ENCODE measurements at places on chromosomes 1 and 21.

GRCh38 chr21:25133939-25134338 lies 473.3 kb downstream of the MRPL39 start:
- DNase-seq, result no peak

GRCh38 chr1:234745276-234745675 lies 135.3 kb upstream of the IRF2BP2 start:
- no peak for DNase-seq

DNA sequence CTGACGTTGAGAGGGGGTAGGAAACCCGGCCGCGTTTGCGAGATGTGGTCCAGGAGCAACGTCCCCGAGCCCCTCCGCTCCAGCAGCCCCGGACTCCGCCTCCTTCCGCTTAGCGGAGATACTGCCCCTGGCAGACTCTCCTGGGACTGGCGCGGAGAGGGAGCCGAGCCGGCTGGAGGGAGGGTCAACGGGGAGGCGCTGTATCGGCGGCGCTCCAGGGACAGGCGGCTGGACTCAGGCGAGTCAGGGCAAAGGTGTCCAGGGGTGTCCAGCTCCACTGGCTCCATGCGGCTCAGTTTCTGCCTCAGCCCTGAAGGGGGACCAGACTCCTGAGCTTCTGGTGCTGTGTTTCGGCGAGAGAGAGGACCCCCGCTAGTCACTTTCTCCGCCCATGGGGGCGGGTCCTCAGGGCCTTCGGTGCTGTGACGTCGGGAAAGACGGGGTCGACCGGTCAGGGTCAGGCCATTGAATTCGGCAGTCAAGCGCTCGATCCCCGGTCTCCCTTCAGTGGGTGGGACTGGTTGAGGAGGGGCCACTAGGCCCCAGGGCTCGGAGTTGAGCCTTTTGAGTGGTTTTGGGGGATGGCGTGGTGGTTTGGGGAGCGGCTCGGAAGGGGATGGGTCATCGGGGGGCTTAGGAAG lies 2.8 kb upstream of the LIX1L start:
- peak; percentile 96 for DNase-seq

DNA sequence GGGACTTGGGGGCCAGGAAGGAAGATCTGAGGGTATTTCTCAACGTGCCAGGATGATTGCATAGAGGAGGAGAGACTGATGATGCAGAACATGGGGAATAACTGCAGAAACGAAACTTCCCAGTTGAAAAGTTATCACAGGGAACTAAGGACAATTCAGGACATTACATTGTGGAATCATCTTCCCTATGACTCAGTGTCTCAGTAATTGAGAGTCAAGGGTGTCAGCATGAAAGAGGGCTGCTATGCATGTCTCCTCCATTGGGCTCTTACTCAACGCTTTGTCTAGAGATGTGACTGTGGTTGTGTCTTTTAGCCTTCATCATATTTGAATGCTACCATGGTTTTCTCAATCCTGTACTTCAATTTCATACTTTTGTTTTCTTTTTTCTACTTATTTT lies 48.9 kb upstream of the PTGFR start:
- DNase-seq, result no peak

DNA sequence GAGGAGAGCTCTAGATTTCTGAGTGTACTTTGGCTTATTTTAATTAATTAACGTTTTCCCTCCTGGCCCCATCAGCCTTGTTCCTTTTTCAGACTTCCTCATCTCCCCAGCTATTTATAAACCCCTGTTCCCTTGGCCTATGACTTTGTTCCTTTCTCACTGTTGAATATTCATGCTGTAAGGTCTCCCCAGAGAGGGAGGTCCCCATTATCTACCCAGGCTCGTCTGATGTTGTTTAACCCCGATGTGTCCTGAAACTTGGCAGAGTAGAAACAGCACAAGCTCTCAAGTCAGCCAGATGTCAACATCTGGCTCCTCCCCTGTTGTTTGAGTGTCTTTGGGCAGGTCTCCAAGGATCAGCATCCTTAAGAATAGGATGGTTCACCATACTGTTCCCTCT lies 153.6 kb downstream of the HIVEP3 start:
- no peak for DNase-seq

- no peak for DNase-seq
Measured at GRCh38 chr1:240405751-240406150, 206.2 kb downstream of the GREM2 start.

GRCh38 chr1:245684571-245684970 lies 529.8 kb downstream of the KIF26B start:
- DNase-seq, result no peak

- peak; percentile 24 for DNase-seq
Measured at GRCh38 chr1:160779626-160780397, 16.2 kb upstream of the LY9 start.

- peak; percentile 72 for DNase-seq
Measured at GRCh38 chr1:159922511-159923202, 2.6 kb downstream of the TAGLN2 start.

GRCh38 chr1:44380666-44381177 lies 24.3 kb upstream of the RNF220 start:
- no peak for DNase-seq

- no peak for DNase-seq
Measured at GRCh38 chr21:32340863-32341848, 42.5 kb downstream of the MRAP start.

DNA sequence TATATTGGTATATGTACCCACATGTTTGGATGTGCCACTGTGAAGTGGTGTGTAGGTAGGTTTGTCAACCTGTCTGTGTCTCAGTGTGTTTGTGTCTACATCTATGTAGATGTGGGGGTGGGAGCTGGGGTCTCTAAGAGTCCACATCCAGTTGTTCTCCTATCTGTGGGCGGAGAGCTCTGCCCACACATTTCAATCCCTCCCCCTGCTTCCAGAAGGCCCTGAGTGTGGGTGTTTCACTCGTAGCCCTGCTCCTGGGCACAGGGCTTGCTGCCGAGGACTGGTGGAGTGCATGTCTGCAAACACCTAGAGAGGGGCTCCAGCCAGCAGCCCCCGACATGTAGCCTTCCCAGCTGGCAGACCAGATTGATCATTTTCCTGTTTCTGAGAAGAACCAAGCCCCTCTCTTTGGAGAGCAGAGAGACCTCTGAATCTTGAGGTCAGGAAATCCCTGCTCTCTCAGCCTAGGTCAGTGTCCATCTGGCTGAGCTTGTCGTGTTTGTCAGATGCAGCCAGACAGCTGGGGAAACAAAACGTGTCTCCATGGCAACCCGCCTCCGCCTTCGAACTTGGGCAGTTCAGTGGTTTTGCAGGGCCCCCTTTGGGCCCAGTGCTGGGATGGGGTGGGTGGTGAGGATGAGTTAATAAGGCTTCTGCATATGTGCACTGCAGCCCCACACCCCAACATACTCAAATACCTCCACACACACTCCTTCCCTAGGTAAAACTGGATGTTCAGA lies 31.2 kb upstream of the SYNC start:
- DNase-seq, result peak; percentile 82

DNA sequence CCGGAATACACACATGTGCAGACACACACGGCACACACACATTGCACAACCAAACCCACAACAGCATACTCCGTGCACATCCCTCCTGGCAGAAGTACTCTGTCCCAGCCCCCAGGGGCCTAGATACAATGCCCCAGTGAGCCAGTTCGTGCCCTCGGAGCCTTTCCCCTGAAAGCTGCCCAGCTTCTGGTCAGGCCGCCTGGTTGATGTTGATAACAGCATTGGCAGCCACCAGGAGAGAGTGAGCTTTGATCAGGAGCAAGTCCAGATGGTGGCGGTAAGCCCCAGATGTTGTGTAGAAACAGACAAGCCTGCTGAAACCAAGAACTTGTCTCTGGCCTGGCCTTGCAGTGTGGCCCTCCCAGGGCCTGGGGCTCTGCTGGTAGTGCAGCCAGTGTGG lies 109.1 kb downstream of the GRIK3 start:
- DNase-seq, result no peak

- no peak for DNase-seq
Measured at GRCh38 chr1:25658791-25659431, 42.3 kb downstream of the MAN1C1 start.

- DNase-seq, result no peak
Measured at GRCh38 chr1:60069691-60070090, 3.9 kb downstream of the C1orf87 start.

- peak; percentile 73 for DNase-seq
Measured at GRCh38 chr1:106523497-106523896, 533.0 kb upstream of the PRMT6 start.

DNA sequence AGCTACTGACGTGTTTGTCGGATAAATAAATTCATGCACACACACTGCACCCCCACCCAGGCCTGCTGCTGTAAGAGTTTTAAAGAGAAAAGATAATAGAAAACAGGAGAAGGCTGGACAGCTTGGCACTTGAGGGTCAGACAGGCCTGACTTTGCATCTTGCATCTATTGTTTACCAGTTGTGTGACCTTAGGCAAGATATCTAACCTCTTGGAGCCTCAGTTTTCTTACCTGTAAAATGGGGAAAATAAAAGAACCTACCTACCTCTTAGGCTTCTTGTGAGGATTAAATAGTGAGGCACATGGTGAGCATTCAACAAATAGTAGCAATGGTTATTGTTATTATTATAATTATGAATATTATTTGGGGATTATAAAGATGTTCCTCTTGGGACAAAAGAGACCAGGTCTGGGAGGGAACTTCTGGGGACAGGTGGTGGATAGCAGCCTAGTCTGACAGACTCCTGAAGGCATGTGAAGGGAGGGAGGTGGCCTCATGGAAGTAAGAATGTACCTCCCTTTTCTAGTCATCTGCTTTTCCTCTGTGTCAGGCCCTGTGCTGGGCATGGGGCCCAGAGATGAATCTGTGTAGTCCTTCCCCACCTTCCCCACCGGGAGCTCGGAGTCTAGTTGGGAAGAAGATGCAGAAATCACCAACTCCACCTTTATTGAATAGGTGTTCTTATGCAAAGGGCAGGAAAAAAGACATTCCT lies 18.3 kb upstream of the EPB41 start:
- DNase-seq, result no peak

GRCh38 chr1:47624531-47624930 lies 186.7 kb downstream of the FOXD2 start:
- DNase-seq, result no peak

All from eye (tissue), 1 donor.